ENCODE measurements at places on chromosomes 13 and 19.

DNA sequence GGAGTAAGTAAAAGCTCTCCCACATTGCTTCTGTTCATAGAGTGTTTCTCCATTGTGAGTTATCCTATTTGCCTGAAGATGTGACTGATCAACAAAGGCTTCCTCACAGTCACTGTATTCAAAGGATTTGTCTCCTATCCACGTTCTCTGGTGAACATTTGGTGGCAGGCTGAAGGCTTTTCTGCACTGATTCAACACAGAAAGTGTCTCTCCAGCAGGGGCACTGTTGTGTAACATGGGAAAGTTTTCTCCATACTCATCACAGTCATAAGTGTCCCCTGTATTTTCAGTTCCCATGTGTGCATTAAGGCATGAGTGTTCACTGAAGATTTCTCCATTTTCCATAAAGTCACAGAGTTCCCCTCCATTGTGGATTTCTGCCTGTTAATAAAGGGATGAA lies 17.6 kb downstream of the ZNF121 start:
- no peak for DNase-seq

DNA sequence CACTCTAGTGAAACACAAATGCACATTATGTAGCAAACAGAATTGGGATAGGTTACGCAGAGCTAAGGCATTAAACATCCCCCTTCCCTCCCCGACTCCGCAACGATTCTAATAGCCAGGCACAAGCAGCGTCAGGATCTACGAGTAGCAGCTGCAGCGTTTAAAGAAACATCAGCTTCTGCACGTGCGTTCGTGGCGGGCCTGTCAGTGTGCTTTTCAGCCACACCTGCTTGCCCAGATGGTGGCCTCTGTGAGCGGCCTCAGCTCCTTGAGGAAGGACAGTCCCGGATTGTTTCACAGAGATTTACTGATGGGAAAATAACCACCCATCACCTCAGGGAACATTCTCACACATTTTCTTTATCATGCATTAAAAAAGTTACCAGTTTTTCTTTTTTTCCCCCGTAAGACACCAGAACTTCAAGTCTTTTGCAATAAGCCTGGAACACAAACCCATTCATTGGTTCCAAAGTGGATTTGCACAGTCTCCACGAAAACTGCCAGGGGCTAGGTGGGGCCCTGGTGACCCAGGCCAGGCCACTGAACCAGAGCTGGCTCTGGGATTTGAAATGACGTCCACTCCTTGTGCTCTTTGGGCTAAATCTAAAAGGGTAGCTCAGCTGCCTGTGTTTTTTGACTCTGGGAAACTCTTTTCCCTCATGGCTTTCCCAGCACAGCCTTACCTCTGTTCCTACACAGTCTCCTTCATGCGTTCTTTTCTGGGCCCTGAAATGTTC lies 325.5 kb downstream of the KCNRG start:
- DNase-seq: no peak

GRCh38 chr19:29421196-29421545 lies 104.6 kb upstream of the VSTM2B start:
- no peak for DNase-seq

DNA sequence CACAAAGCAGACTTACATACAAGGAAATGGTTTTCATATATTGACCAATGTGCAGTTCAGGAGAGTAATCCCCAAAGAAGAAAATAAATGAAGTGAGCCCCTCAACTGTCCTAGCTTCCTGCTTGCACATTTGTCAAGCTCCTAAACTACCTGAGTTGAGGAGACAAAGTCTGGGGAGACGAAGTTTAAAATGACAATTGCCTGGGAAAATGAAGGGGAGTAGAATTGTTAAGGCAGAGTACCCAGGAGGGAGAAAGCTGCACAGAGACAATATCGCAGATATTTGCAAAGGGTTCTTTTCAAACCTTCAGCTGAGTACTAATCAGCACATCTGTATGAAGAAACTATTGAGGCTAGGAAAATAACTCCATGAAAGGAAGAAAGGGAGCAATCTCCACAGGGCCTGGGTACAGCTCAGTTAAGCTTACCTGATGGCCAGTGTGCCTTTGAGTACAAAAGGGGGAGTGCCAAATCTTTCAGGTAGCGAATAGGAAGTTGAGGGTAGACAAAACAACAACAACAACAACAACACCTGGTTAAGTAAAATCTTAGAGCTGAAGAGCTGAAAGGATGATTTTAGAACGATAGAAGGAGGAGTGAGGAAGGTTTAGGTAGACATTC lies 1700.1 kb upstream of the PRR20A start:
- DNase-seq: no peak

- DNase-seq: peak; percentile 50
Measured at GRCh38 chr19:12872941-12873890, 8.0 kb downstream of the DNASE2 start.

DNA sequence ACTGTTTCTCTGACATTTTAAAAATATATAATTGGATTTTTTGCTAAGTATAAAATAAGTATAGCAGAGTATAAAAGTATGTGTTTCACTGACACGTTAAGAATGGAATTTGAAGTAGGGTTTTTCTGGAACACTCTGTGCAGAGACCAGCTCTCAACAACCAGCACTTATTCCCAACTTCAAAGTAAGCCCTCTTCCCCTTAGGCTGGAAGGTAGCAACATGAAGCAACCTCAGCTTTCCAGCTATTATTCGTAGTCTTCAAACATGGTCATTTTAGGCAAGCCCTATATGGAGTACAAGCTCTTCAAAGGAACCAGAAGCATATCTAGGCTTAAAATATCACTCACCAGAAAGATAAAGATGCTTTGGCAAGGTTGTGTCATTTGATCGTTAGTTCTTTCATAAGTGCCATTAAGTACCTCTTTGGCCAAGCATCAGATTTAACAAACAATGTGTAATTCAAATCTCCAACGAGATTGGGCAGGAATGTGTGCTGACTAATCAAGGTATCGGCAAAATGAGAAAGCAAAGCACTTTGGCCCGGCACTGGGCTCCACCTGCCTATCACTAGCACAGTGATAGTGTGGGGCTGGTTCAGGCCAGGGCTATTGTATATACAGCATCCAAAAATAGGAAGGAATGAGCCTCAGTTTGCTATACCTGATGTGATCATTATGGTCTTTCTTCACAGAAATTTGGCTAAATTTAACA lies 95.9 kb upstream of the FREM2 start:
- DNase-seq: no peak

- DNase-seq: no peak
Measured at GRCh38 chr19:13133241-13133870, 15.3 kb downstream of the NACC1 start.

DNA sequence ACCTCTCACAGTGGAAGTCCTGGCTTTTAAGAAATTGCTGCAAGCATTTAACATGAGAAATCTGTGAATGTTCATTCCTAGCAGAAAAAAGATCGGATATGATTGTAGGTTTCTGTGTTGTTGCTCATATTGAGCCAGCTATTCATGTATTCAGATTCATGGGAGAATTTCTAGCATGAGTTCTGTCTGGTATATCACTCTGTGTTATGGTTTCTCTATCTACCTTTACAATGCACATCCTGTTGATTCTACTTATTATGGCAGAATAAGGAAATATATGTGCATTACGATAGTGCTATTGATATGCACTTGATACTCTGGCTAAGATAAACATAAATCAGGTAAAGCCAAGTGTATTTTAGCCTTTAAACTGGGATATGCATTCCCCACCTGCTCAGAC lies 138.2 kb downstream of the KCNRG start:
- no peak for DNase-seq

- DNase-seq: no peak
Measured at GRCh38 chr19:17121736-17122293, 46.2 kb downstream of the MYO9B start.

DNA sequence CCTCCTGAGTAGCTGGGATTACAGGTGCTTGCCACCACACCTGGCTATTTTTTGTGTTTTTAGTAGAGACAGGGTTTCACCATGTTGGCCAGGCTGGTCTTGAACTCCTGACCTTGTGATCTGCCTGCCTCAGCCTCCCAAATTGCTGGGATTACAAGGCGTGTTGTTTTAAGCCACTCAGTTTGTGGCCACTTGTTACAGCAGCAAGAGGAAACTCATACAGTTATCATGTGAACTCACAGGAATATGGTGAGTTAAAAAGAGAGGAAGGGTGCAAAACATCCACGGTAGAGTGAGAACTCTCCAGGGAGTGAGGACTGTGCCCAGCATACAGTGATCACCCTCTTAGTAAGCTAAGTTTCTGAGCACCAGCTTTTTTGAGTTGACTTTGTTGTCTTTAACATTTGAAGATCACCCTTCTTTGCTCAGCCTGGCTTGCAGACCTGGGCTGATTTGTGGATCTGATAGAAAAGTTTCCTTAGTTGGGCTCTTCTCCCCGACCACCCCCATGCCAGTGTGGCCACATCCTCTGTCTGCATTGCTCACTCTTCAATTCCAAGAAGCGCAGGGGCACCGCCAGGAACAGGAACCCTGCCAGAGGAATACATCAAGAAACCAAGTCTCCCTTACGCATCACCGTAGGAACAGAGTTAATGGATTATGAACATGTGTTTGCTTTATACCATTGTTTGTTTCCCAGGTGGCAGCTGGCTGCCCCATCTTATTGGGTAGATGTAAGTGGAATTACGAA lies 16.0 kb downstream of the ALOX5AP start:
- DNase-seq: no peak

DNA sequence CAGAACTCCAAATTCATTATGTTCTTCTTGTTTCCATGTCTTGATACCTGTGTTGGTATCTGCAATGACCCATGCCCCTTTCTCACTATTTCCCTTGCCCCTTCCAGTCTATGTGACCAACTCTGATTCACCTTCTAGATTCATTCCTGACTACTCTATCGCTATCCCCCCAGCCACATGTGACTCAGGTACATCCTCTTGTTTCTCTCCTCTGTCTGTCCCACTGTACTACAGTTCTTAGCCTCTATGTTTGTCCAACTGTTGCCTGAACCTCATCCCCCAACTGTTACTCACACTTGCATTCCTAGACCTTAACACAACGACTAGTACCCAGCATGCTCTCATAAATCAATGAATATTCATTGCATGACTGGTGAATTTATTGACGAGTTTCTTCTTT lies 10.0 kb upstream of the FLT3 start:
- DNase-seq: no peak

DNA sequence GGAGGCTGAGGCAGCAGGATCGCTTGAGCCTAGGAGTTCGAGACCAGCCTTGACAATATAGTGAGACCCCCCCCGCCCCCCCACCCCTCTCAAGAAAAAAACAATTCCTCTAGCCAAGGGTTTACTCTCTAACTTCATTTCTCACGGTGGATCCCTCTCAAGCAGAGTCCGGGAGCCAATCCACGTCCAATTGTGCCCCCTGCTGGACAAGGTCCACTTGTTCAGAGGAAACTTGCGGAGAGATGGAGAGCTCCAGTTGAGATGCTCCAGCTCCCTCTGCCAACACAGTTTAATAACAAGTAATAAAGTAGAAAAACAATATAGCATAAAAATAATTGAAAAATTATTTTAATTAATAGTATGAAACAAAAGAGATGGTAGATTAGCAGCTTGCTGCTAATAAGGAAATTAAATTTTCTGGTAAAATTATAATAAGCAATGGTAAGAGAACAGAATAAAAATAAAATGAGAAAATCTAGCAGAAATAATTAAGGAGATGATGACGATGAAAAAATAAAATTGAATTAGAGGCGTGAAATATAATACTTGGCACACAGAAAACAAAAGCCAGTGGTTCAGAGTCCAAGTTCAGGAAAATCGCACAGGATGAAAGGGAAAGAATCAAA lies 14.5 kb upstream of the SIGLEC14 start:
- DNase-seq: peak; percentile 68

DNA sequence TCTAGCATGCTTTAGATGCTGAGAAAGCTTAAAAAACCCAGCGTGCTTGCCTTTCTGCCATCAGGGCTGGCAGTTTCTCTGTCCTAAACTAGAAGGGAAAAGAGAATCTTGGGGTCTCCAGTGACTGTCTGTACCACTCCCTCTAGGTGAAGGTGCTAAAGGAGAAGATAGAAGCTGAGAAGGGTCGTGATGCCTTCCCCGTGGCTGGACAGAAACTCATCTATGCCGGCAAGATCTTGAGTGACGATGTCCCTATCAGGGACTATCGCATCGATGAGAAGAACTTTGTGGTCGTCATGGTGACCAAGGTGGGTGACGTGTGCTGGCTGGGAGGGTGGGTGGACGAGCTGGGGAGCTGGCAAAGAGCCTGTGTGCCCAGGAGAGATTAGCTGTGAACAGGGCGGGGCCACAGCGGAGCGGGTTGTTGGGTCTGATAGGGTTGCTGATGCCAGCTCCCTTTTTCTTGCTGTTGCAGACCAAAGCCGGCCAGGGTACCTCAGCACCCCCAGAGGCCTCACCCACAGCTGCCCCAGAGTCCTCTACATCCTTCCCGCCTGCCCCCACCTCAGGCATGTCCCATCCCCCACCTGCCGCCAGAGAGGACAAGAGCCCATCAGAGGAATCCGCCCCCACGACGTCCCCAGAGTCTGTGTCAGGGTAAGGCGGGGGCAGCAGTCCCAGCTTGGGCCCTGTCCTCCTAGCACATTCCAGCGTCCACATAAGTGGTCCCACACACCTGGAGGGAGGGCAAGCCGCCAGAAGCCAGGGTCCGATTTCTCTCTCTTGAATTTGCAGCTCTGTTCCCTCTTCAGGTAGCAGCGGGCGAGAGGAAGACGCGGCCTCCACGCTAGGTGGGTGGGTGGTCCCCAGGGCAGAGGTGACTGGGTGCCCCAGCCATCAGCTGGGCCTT lies 2.3 kb downstream of the RAD23A start:
- no peak for DNase-seq

- DNase-seq: no peak
Measured at GRCh38 chr13:108360139-108360538, 90.6 kb downstream of the TNFSF13B start.

GRCh38 chr13:41139296-41139966 lies 6.8 kb upstream of the KBTBD6 start:
- DNase-seq: no peak

GRCh38 chr19:38666663-38667511 lies 19.4 kb downstream of the ACTN4 start:
- DNase-seq: no peak

- no peak for DNase-seq
Measured at GRCh38 chr13:101343128-101343787, 73.0 kb downstream of the NALCN start.

GRCh38 chr19:35869327-35870123 lies 1.2 kb downstream of the APLP1 start:
- peak; percentile 82 for DNase-seq

- DNase-seq: no peak
Measured at GRCh38 chr13:49066856-49067255, 91.1 kb downstream of the FNDC3A start.

GRCh38 chr13:80083081-80083852 lies 257.7 kb downstream of the SPRY2 start:
- DNase-seq: no peak

DNA sequence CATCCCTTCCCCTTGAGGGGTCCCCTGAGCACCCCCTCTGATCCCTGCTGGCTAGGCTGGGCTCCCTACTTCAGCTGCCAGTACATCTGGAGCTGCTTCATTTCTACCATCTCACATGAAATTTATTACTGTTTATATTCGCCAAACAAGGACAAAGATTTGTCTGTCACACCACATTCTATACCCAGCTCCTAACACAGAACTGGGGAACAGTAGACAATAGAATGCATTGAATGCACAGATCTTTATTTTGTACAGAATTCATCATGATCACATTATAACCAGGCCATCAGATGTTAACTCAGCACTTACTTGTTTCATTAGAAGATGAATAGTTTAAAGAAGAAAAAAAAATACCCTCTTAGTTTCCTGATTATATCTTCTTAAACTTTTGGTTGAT lies 159.4 kb downstream of the KLF5 start:
- DNase-seq: no peak

- no peak for DNase-seq
Measured at GRCh38 chr19:35417278-35417677, 30.8 kb upstream of the FFAR2 start.
